T-helper 2 cell treated with Interferon-gamma antibody and Interleukin-4, amounts not matched to agents 5 μg/mL and 100 μg/mL, for 36 hours (primary cell): ENCODE measurements at places on chromosomes 2 and 18.

DNA sequence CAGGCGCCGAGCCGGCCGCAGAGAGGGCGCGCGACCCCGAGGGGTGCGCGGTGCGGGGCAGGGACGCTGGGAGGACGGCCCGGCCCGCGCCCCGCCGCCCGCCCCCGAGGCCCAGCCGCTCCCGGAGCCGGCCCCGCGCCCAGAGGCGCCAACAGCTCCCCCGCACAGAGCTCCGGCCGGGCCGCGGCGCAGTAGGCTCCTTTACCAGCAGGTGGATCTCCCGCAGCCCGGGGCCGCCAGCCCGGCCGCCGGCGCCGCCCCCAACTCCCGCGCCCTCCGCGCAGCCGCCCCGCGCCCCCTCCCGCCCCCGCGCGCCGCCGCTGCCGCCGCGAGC is 258 bp downstream of the MGAT4A start:
- DNase-seq: peak; percentile 62

GRCh38 chr2:181411105-181411849 is 45.9 kb upstream of the ITGA4 start:
- DNase-seq: no peak

GRCh38 chr2:220076734-220077133 is 449.3 kb downstream of the SLC4A3 start:
- DNase-seq: no peak

- DNase-seq: no peak
Observed at GRCh38 chr2:76178610-76179009, 467.9 kb upstream of the GCFC2 start.

DNA sequence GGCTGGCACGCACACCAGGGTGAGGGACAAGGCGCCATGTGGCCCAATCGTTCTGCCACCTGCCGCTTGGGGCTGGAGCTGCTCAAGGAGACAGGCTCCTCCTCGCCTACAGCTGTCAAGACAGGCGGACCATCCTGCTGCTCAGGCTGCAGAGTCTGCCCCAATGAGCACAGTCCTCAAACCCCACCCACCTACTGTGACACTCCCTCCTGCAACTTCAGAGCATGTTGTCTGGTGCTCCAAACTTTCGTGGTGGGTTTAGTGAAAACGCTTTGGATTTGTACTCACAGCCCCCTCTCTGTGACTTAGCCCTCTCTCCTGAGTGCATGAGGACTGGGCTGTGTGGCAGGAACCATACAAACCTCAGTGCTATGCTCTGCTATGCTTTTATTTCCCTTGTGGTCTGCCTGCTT is 23.2 kb upstream of the SLC35F6 start:
- DNase-seq: no peak

DNA sequence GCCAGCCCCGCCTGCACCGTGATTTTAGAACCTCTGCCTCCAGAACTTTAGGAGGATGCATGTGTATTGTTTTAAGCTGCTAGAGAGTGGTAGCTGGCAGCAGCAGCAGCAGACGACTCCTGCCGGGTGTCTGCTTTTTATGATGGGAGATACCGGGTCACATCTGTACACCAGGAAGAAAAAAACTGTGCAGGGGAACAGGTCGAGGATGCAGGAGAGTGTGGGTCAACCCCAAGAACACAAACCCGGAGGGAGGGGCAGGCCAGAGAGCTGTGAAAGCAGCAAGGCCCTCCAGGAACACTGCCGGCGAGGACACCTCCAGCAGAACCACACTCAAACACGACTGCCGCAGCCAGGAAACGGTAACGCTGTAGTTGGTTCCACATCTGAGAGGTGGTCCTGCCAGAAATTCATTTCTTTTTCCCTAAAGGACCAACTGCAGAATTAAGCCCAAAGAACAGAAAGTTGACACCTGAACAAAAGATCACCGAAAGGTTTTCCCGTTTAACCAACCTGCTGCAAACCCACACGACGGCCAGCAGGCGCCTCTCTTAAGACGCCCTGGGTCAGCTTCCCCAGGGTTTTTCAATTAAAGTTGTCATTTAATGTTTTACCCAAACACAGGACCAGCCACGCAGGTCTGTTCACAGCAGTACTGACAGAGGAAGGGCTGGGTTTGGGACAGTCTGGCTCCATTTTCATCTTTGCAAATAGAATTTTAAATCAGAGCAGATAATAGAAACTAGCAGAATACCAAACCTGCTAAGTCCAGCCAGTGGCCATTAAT is 60.5 kb downstream of the NDUFA10 start:
- DNase-seq: no peak

DNA sequence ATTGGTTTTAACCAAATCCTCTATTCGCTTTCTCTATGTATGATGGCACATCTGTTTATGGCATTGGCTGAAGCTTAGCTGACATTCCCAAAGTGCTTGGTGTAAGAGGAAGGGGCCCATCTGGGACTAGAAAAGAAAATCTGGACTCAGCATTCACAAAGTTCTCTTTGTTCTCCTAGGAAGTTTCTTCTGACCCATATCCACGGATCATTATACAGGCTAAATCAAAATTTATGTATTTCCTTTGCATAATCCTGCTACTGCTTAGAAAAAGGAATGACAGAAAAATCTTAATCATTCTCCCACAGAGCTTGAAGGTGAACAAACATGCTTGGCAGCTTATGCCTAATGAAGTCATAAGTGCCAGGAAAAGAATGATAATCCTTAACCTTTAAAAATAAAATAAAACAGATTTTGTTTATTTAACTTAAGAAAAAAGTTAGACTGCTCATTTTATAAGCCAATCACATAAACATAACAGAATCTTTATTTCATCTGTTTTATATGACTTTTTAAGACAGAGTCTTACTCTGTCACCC is 88.4 kb downstream of the NYAP2 start:
- no peak for DNase-seq

GRCh38 chr2:224174990-224175389 is 135.9 kb upstream of the SERPINE2 start:
- no peak for DNase-seq

GRCh38 chr2:73746015-73746876 is 9.1 kb upstream of the TPRKB start:
- no peak for DNase-seq

GRCh38 chr18:78538669-78539440 is 440.8 kb upstream of the SALL3 start:
- no peak for DNase-seq

DNA sequence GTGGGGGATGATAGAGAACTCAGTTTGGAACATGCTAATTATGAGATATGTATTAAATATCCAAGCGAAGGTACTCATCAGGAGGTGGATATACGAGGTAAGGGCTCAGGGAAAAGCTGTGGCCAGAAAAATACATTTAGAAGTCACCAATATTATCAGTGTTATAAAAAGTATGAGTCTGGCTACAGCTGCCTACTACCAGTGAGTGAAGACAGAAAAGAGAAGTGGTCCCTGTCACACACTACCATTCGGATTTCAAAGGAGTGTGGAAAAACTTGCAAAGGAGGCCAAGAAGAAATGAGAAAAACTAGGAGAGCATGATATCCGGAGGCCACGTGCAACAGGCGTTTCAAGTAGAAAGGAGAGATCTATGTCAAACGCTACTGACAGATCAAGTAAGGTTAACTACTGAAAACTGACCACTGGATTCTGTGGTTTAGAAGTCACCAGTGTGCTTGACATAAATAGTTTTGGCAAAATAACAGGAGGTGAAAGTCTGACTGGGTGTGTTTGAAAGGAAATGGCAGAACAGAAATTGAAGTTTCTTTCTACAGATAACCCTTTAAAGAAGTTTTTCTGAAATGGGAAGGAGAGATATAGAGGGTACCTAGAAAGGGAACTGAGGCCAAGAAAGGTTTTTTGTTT is 118.7 kb upstream of the DNMT3A start:
- no peak for DNase-seq

DNA sequence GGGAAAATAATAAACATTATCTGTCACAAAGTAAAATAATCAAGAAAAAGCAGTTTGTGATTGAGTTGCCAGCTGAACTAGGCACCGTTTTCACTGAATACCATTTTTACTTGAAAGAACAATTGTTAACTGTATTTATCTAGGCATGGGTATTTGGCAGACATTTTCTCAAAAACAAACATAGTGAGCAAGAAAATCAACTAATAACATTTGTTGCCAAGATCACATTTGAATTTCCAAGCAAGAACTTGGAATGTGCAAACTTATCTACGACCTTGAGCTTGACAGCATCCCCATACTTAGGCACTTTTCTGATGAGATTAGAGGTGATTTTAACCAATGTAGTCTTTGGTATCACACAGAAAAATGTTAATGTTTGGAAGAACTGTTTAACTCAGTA is 16.7 kb downstream of the SS18 start:
- no peak for DNase-seq

GRCh38 chr18:56489893-56490292 is 148.5 kb downstream of the TXNL1 start:
- DNase-seq: no peak

DNA sequence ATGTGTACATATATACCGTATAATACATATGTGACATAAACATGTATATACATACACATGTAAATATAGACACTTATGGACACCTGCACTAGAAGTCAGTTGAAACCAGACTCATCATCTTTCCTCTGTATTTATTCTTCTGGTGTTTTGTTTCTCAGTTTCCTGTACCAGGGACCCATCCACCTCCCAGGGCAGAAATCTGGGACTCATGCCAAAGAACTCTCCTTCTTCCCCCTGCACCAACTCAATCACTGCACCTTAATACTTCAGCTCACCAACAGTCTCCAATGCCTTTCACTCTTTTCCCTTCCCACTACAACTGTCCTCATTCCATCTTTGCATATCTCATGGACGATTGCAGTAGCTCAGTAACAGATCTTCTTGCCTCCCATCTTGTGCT is 428.0 kb downstream of the FBXO15 start:
- no peak for DNase-seq

DNA sequence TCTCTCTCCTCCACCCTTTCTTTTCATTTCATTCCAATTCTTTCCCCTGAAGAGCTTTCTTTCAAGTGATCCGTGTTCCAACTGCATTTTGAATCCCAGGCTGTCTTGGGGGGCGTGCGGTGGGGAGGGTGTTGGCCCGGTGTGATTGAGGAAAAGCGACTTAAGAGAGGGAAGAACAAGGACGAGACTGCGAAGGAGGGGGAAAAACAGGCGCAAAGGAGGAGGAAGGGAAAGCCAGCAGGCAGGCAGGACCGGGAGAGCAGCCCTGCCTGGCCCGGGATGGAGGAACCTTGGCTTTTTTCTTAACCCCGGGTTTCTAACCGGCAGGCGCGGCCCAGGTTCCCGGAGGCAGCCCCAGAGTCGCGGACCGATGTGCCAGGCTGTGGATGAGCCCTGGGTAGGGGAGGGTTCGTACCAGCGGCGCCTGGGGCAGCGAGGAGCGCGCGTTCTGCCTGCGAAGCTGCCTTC is 1.3 kb downstream of the ADCYAP1 start:
- no peak for DNase-seq

DNA sequence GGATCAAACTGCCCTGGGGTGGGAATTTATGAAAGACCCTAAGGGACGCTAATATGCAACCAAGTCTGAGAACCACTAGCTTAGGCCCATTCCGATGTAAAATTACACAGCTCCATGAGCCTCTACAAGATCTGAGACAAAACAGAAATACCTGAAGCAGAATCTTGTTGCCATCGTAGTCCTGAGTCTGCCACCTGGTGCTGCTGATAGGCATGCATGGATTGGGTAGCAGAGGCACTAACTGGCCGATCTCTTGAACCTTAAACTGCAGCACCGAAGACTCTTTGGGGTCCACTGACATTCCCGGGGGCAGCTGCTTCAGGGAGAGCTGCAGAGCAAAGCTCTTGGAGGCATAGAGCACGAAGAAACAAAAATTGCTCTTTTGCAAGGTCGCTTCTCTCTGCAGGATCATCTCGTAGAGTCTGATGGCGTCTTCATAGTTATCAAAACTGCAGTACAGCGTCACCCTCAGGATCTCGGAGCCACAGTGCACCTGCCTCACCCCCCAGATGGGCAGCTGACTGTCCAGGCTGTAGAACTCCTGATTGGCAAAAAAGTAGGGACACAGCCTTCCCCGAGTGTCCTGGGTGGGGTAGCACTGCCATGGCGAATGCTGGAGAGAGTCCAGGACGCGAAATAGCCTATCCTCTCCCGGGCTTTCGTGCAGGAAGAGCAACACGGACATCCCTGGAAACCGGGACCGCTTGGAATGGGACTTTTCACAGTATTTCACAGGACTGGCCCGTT is 848 bp downstream of the FAM124B start:
- no peak for DNase-seq

DNA sequence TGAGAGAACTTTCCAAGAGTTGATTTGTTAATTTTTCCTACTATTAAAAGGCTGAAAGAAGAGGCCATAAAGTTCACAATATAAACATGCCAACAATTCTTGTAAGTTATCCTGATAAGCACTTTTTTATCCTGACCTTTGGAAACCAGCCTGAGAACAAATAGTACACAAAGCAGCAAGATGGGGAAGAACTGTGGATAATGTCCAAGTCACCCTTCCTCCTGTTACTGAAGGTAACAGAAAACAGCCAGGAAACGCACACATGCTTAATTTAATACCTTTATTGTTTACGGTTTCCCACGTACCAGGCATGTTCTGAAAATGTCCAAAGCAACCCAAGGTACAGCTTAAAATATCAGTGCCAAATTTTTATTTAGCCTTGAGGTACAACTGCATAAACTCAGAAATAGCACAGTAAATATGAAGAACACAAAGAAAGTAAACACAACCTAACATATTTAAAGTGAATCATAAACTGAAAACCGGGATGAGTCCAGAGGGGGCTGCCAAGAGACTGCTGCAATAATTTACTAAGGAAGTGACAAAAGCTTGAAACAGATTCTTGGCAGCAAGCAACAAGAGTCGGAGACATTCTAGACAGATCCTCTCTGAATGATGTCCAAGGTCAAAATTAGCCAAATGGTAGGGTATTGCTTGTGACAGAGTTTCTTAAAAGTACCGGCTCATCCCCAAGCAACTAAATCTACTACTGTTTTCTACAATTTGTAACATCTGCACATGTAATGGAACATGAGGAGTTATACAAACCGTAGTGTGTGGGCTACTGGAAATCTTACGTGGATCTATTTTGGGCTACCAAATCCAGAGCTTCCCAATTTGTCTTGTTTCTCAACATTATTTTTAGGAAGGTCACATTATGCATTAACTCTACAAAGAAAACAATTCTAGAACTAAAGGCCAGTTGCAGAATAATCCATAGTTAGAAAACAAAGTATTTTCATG is 93.2 kb downstream of the CABYR start:
- DNase-seq: no peak

DNA sequence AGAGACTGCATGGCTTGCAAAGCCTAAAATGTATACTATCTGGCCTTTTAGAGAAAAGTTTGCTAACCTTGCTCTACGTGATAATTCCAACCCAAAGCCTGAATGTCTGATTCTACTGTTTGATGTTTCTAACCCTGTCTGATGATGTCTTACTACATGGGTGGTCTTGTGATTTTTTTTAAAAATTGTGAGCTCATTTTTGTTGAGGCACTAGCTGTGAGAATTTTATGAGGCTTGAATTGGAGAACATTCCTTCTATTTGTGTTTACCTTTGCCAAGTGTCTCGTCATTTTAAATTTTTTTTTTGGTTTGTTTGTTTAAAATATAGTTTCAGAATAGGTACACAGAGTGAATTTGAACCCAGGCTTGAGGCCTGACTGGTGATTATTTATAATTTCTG is 15.2 kb upstream of the LTBP1 start:
- no peak for DNase-seq
